ENCODE measurements at places on chromosomes 1 and 21. TPM values are rescaled to one million over a fixed set of nuclear protein-coding genes. Genes with fewer than 3 reads are reported as not detected.

DNA sequence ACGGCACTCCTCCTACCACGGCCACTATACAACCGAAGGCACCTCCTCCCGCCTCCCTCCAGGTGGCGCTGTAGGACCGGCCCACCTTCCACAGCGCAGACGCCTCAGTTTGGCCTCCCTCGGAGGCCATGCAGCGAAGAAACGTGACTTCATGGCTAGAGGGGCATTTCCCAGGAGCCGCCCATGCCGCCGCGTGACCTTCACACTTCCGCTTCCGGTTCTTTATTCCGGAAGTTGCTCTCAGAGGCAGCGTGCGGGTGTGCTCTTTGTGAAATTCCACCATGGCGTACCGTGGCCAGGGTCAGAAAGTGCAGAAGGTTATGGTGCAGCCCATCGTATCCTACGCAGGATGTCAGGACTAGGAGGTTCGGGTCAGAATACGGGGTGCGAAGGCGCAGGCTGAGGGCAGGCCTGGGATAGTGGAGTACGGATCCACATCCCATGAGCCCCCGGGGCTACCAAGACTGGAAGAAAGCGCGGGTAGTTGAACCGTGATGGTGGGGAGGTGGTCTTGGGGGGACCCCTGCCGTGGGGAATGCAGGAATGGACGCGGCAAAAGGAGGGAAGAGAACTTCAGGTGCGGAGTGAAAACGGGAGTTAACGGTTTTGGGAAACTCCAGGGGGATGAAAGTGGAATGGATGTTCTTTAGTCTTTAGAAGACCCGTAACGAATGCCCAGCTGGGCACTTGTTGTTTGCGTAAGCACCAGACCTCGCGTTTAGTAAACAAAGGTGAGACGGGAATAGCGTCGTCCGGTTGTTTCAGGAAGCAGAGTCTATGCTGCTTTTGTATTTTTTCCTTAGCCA is at the start of gene SNRPE:
SNRPE (plus strand) TSS at position 221 of the 806 bp plus-strand sequence; CDS start at position 282, 61 bp downstream.
- peak within 1 kb of the TSS; percentile 96 for H3K4me3 ChIP-seq
- peak within 1 kb of the TSS; percentile 99 for H3K27ac ChIP-seq
- peak; percentile 95 for DNase-seq
- no peaks in the 10 kb centered on the region for H3K27me3 ChIP-seq
- peaks cover 35% of the 10 kb centered on the region for H3K36me3 ChIP-seq

DNA sequence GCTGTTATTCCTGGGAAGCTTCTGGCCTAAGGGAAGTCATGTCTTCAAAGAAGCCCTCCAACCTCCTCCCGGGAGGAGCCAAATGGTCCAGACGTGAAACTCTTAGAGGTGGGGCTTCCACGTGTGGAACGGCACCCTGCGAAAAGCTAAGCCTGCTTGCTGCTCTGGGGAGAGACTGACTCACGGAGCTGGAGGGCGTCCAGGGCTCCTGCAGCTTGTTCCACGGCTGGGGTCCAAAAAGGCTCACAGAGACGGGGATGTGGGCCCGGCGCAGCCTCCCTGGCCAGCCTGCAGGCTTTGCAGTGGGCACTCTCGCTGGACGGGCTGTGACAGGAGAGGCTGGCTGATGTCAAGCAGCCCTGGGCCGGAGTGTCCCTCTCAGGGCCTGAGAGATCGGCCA is 105.1 kb downstream of the COLGALT2 start:
- no peak for DNase-seq
- no peaks in the 10 kb centered on the region for H3K27me3 ChIP-seq
- H3K27ac ChIP-seq = no peak overlapping the region
- no peak overlapping the region for H3K4me3 ChIP-seq
- peaks cover 4% of the 10 kb centered on the region for H3K4me1 ChIP-seq

GRCh38 chr1:7403265-7404045 is 367.6 kb upstream of the VAMP3 start:
- H3K27ac ChIP-seq = no peak overlapping the region

GRCh38 chr1:15727424-15727823 is 8.6 kb upstream of the SLC25A34 start:
- H3K27ac ChIP-seq = no peak overlapping the region
- peaks cover 52% of the 10 kb centered on the region for H3K36me3 ChIP-seq
- no peak for DNase-seq
- H3K4me1 ChIP-seq = no peaks in the 10 kb centered on the region

DNA sequence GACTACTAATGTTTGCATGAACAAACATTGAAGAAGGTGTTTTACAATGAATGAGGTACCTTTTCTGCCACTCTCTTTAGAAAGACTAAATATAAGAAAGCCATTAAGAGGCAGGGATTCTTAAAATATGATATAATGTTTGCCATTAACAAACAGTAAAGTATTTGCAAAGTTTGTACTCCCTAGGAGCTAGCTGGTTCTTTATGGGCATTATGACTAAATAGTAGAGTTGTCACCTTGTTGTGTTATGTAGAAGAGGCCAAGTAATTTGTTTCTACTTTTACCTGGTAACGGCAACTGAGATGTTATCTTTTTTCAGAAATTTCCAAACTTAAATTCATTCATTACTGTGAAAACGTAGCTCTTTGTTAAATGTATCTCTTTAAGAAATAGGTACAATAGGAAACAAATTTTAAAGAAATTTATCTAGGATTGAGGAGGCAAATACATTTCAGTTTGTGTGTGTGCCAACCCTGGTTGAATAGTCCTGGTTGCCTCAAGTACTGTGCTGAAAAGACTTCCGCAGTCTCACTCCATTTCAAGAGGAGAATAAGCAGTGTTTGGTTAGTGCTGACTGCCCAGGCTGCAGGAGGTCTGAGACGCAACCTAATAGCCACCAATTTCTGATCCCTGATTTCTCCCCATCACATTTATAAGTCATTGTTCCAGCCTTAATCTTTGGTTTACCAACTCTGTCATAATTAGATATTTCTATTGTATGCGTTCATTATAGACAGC is 52.1 kb downstream of the WDR3 start:
- H3K4me1 ChIP-seq = no peaks in the 10 kb centered on the region
- no peak for DNase-seq
- no peak overlapping the region for H3K4me3 ChIP-seq
- no peaks in the 10 kb centered on the region for H3K36me3 ChIP-seq

The FCAMR gene
- not detected for polyA plus RNA-seq

GRCh38 chr1:100631015-100631551 is 88.5 kb upstream of the VCAM1 start:
- H3K27me3 ChIP-seq = peaks cover 2% of the 10 kb centered on the region
- H3K36me3 ChIP-seq = no peaks in the 10 kb centered on the region
- no peak overlapping the region for H3K4me3 ChIP-seq
- no peak for DNase-seq

DNA sequence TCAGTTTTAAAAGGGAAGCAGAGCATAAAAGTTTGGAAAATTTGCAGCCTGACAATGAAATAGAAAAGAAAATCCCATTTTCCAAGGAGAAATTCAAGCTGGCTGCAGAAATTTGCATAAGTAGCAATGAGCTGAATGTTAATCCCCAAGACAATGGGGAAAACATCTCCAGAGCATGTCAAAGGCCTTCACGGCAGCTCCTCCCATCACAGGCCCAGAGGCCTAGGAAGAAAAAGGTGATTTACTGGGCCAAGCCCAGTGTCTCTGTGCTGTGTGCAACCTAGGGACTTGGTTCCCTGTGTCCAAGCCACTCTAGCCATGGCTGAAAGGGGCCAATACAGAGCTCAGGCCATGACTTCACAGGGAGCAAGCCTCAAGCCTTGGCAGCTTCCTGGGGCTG is 26.1 kb downstream of the KRTAP20-3 start:
- H3K27ac ChIP-seq = no peak overlapping the region
- H3K36me3 ChIP-seq = no peaks in the 10 kb centered on the region
- H3K4me1 ChIP-seq = no peaks in the 10 kb centered on the region
- H3K27me3 ChIP-seq = peaks cover 21% of the 10 kb centered on the region
- no peak overlapping the region for H3K4me3 ChIP-seq

DNA sequence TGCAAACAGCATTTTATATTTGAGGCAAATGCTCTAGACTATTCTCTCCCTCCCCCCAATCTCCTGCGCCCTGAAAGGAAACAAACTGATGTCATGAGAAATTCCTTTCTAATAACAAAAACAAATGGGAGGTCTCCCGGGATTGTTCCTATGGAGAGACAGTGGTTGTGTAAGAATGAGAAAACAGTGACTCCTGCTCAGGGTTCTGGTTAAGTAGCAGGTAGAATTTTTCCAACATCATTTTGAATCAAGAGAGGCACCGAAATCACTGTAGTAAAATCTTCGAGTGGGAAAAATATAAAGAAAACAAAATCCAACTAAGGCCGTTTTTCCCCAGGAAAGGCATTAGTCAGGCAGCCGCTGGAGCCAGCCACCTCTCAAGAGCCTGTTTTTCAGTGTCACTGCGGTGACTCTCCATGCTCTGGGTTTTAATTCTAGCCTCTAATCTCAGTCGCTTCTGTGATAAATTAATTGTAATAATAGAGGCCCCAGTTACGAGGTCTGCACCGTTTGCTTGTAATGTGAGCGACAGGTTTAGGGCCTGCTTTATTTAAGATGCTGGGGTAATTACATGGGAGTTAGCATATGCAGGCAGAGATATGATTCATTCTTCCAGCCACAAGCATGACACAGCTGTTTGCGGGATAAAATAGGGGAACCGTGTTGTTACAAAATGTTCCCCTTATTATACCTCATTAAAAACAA is 80.3 kb downstream of the RNF220 start:
- no peak overlapping the region for H3K27ac ChIP-seq
- no peaks in the 10 kb centered on the region for H3K4me1 ChIP-seq
- no peaks in the 10 kb centered on the region for H3K36me3 ChIP-seq
- peaks cover 7% of the 10 kb centered on the region for H3K27me3 ChIP-seq

GRCh38 chr1:150627826-150628410 is 1.5 kb downstream of the ENSA start:
- DNase-seq = no peak
- no peak overlapping the region for H3K27ac ChIP-seq
- peaks cover 22% of the 10 kb centered on the region for H3K4me1 ChIP-seq
- peaks cover 24% of the 10 kb centered on the region for H3K36me3 ChIP-seq
- H3K4me3 ChIP-seq = no peak overlapping the region

DNA sequence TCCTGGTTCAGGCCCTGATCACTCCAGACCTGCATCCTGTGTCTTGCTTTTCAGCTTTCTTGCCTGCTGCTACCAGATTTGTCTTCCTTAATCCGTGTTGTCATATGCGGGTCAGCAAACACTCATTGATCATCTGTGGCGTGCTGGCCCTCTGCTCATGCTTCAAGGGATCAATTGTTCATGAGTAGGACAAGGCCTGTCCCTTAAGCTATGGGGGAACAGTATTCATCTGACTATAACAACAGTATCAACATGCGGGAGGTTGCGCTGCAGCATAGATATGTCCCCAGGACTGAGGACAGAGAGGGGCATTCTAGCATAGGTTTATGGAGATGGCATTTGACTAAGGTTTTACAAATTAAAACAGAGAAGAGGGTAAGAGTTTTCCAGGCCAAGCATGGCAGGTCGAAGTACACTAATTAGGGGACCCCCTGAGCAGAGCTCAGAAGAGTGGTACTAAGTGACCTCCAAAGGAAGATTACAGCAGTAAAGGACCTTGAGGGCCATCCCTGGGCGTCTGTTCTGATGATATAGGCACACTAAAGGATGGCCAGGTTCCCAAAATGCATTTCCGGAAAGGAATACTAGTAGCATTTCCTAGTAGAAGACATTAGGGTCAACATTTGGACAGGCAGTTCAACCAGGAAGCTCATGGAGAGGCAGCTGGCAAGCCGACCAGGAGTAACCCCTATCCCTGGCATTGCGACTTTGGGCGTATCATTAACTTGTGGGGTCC is 811 bp upstream of the ZNF672 start:
- H3K27me3 ChIP-seq = peaks cover 7% of the 10 kb centered on the region
- no peak overlapping the region for H3K27ac ChIP-seq
- DNase-seq = no peak
- H3K4me3 ChIP-seq = no peak overlapping the region
- peaks cover 30% of the 10 kb centered on the region for H3K4me1 ChIP-seq
- H3K36me3 ChIP-seq = peaks cover 2% of the 10 kb centered on the region

- H3K4me1 ChIP-seq = peaks cover 36% of the 10 kb centered on the region
- no peaks in the 10 kb centered on the region for H3K36me3 ChIP-seq
- H3K27me3 ChIP-seq = no peaks in the 10 kb centered on the region
- peak overlapping the region; percentile 29 for H3K27ac ChIP-seq
- no peak for DNase-seq
- no peak overlapping the region for H3K4me3 ChIP-seq
These were observed 85.9 kb upstream of the EDEM3 start for GRCh38 chr1:184840596-184840995.

GRCh38 chr1:223180731-223181321 is 37.8 kb upstream of the TLR5 start:
- no peak overlapping the region for H3K4me3 ChIP-seq
- H3K27me3 ChIP-seq = no peaks in the 10 kb centered on the region
- H3K36me3 ChIP-seq = no peaks in the 10 kb centered on the region
- peaks cover 60% of the 10 kb centered on the region for H3K4me1 ChIP-seq
- H3K27ac ChIP-seq = no peak overlapping the region

- no peak for DNase-seq
- no peaks in the 10 kb centered on the region for H3K36me3 ChIP-seq
- peaks cover 12% of the 10 kb centered on the region for H3K27me3 ChIP-seq
- no peaks in the 10 kb centered on the region for H3K4me1 ChIP-seq
- no peak overlapping the region for H3K4me3 ChIP-seq
- H3K27ac ChIP-seq = no peak overlapping the region
These were observed 6.4 kb upstream of the KANK4 start for GRCh38 chr1:62325681-62326080.

The AQP10 gene
- not detected for polyA plus RNA-seq

The SH2D5 gene
- not detected for polyA plus RNA-seq

The KIF14 gene
- polyA plus RNA-seq = not detected

- H3K4me1 ChIP-seq = peaks cover 4% of the 10 kb centered on the region
- peaks cover 1% of the 10 kb centered on the region for H3K27me3 ChIP-seq
- no peak for DNase-seq
- no peaks in the 10 kb centered on the region for H3K36me3 ChIP-seq
These were observed 25.6 kb downstream of the C1orf116 start for GRCh38 chr1:207006914-207007313.

DNA sequence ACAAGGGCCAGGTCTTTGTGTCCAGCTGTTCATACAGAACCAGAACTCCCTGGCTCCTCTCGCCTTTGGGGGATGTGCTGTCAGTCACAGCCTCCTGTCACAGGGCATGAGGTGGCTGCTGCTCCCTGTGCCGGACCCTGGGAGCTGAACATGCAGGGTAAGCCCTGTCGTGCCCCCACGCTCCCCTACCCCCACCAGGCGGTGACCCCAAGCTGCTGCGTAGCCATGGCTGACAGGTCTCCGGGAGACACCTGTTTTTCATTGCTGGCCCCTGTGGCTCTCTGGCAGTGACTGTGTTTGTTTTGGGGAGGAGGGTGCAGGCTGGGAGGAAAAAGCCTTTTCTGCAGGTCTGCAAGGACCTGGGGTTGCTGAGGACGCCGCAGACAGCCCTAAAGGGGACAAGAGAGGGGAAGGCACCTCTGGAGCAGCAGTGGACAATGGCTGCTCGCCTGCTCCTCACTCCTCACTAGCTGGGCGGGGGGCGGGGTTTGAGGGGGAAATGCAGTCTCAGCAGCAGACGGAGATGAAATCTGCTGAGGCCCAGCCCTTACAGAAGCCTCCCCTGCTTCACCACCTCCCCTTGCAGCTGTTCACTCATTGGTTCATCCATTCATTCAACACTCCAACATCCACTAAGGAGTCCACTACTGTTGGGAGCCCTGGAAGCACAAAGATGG is 81.4 kb downstream of the TRABD2B start:
- no peak for DNase-seq
- peaks cover 7% of the 10 kb centered on the region for H3K27me3 ChIP-seq
- no peak overlapping the region for H3K4me3 ChIP-seq
